Endothelial cell of umbilical vein (primary cell): ENCODE measurements at places on chromosomes 1 and 21. TPM values are rescaled to one million over a fixed set of nuclear protein-coding genes. Genes with fewer than 3 reads are reported as not detected.
A peak's percentile ranks its signal among the peaks of the same experiment; 100 is the strongest.

- peak; percentile 36 for DNase-seq
Observed at GRCh38 chr1:244603498-244603897, 49.4 kb upstream of the DESI2 start.

- no peak for DNase-seq
Observed at GRCh38 chr1:61187352-61188086, 105.2 kb downstream of the NFIA start.

DNA sequence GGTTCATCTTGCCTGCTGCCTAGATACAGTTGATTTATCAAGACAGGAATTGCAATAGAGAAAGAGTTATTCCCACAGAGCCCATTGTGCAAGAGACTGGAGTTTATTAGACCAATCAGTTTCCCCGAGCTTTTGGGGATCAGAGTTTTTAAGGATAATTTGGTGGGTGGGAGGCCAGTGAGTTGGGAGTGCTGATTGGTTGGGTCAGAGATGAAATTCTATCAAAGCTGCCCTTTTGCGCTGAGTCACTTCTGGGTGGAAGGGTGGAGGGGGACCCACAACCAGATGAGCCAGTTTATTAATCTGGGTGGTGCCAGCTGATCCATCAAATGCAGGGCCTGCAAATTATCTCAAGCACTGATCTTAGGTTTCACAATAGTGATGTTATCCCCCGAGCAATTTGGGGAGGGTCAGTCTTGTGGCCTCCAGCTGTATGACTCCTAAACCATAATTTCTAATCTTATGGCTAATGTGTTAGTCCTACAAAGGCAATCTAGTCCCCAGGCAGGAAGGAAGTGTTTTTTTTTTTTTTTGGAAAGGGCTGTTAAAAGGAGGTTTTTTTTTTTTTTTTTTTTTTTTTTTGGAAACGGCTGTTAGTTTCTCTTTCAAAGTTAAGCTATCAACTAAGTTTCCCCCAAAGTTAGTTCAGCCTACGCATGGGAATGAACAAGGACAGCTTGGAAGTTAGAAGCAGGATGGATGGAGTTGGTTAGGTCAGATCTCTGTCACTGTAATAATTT is 7.4 kb downstream of the SLC16A4 start:
- DNase-seq = peak; percentile 1

The TMEM240 gene
- total RNA-seq = 7.0 and 8.8 TPM in 2 replicates

- DNase-seq = no peak
Observed at GRCh38 chr1:203069030-203069747, 16.6 kb downstream of the MYOG start.

The FCRLB gene
- total RNA-seq = 0.62 and 0.90 TPM in 2 replicates
